Inflammatory macrophage treated with lipopolysaccharide for 1 hour (primary cell): ENCODE measurements at places on chromosomes 6 and 20.

GRCh38 chr6:22017766-22018165, 279.1 kb downstream of the PRL start:
- no peak for DNase-seq

GRCh38 chr6:126698732-126699240, 358.9 kb downstream of the CENPW start:
- no peak for DNase-seq

- DNase-seq, result no peak
Observed at GRCh38 chr6:42820512-42821340, 38.9 kb downstream of the BICRAL start.

GRCh38 chr20:24782301-24782700, 166.8 kb upstream of the CST7 start:
- DNase-seq, result no peak

GRCh38 chr6:119626884-119627619, 277.5 kb upstream of the MAN1A1 start:
- no peak for DNase-seq

GRCh38 chr6:3560211-3560610, 103.4 kb upstream of the SLC22A23 start:
- DNase-seq, result no peak

DNA sequence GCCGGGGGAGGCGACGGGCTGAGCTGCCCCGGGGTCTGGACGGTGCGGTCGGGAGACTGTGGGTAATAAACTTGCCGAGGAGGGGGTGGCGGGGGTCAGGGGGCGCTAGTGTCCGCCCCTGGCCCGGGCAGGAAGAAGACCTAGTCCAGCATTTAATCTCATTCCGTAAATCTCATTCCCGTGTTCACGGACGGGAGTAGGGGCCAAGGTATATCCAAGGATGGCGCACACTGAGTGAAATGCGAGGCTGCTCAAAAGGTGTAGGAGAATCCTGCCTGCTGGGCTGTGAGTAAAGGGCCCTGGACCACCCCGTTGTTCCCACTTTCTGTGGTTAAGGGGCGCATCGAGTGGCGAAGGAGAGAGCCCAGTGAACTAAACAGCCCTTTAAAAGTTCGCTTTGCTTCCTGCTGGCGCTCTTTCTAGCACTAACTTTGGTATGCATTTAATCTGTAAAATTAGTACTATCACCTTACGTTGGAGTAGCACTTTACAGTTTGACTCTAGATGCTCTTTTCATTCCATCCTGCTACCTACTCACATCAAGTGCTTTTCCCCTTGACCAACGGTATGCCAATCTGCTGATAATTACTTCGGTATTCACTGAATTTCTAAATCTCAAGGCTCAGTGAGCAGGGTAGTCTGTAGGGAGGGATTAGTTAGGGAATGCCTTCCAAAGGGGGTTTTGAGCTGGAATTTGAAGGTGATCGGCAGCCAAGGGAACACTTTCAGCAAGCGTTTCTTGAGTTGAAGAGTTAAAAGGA, 730 bp downstream of the PARD6B start:
- no peak for DNase-seq

DNA sequence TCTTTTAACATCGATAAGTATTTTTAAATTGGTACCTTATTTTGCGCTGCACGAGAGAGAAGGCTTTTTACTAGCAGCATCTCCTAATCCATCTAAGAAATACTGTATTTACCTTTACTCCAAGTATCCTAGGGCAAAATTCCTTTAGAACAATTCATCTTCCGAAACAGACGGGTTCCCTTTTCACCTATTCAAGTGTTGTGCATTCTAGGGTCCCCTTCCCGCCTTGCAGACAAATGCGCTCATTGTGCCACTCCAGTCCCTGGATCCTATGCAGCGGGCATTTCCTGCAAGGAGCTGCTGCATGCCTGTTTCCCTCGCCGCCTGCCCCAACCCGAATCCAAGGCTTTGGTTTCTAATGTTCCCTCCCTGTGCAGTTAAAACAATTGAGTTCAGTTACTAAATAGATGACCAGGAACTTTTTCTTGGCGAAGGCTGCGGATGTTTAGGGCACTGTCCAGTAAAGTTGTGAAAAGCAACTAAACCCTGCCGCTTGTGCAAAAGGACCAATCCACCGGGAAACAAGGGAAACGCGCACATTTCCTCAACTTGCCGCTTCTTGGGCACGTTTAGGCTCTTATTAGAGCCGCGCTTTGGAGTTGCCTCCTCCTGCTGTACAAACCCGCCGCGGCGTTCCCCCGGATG, 556 bp upstream of the SCAF8 start:
- DNase-seq, result no peak

DNA sequence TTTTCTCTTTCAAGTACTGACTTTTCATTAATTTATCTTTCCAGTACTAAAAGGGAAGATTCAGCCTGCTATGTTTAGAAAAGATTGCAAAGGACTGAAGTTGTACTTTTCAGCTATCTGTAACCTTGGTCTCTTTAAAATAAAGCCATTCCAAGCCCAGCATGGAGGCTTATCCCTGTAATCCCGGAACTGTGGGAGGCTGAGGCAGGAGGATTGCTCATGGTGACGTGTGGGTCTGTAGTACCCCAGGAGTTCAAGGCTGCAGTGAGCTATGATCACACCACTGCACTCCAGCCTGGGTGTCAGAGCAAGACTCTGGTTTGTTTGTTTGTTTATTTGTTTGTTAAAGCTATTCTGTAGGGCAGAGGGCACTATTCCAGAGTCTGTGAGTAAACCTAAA, 50.6 kb upstream of the TMEM170B start:
- no peak for DNase-seq

- no peak for DNase-seq
Observed at GRCh38 chr20:35235881-35236280, 9.4 kb downstream of the MMP24 start.

DNA sequence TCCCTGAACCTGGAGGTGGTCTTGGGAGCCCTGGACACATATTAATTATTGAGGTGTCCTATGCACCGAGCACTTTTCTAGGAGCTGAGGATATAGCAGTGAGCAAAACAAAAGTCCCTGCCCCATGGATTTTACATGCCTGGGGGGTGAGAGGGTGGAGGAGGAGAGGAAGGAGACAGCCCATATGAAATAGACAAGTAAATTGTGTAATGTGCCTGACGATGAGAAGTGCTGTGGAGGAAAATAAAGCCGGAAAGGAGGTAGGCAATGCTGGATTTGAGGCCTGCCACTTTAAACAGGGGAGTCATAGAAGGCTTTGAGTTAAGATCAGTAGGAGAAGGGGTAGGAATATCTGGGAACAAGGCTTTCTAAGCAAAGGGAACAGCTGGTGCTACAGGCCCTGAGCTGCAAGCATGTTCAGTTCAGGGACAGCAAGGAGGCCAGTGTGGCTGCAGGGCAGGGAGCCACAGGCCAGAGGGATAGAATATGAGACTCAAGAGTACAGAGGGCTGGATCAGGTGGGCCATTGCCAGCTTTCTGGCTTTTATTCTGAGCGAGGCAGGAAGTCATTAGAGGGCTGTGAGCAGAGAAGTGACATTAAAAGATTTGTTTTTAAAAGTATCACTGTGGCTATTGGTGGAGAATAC, 19.1 kb upstream of the MYLIP start:
- no peak for DNase-seq

DNA sequence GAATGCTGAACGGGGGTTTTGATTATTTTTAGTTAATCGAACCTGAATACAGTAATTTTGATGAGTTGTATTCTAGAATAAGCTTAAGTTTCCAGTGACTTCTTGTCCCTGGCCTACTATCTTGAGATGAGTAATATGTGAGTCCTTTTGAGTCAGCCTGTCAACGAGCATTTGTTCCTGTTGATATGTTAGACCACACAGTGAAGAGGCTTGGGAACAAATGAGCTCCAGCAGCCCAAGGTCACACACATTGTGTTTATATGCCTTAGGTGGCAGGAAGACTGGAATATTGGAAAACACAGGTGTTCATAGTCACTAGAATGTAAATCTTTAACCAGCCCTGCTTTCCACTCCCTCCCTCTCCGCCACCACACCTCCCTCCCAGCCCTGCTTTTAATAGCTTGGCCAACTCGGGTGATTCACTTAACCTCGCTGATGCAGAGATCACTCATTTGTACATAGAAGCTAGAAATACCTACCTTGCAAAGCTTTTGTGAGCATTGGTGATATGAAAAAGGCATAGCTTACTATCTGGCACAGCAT, 9.1 kb downstream of the SMPDL3A start:
- no peak for DNase-seq

GRCh38 chr6:165663736-165664558, 906 bp upstream of the PDE10A start:
- DNase-seq, result no peak

- peak; percentile 27 for DNase-seq
Observed at GRCh38 chr20:44728801-44729443, 13.8 kb downstream of the CCN5 start.

DNA sequence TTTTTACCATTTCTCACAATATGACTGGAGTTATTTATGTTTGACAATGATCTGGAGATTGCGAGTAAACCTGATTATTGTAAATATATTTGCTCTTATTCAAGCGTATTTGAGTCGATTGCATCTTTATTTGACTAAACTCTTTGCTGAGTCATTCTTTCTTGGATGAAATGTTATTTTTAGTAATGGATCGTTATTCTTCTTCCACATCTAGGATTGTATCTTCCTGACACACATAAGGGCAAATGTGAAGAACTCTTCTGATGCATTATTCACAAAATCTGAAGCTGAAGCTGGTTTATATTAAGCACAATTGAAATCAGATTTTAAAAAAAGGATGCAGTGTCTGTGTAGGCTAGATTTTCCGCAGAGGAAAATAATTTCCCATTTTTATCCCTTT, 68.2 kb downstream of the SEL1L2 start:
- no peak for DNase-seq

GRCh38 chr6:39224011-39224410, 5.3 kb downstream of the KCNK5 start:
- DNase-seq, result no peak

DNA sequence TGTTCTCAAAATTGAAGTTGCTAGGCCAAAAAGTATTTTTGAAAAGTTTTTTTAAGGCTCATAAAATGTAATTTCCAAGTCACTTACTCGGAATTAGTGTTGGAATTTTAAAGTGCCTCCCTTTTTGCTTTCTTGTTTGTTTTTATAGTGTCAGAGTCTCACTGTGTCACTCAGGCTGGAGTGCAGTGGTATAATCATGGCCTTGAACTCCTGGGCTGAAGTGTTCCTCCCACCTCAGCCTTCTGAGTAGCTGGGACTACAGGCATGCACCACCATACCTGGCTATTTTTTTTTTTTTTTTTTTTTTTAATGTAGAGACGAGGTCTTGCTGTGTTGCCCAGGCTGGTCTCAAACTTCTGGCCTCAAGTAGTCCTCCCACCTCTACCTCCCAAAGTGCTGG, 40.0 kb upstream of the GNRH2 start:
- no peak for DNase-seq

DNA sequence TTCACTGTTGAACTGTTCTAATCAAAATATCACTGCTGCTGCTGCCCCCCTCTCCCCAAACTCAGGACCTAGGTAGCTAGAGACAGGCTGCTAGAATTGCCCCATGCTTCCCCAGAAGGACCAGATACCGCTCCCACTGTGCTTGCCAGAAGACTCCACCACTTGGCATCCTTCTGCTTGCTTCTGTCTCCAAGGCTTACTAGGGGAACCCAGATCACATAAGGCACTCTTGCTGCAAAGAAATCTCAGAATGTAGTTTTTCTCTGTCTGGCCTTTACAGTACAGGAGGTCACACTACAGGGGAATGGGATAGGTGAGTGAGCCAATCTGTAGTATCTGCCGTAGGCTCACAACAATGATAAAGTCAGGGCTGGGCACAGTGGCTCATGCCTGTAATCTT, 21.5 kb upstream of the SLC9A8 start:
- no peak for DNase-seq

DNA sequence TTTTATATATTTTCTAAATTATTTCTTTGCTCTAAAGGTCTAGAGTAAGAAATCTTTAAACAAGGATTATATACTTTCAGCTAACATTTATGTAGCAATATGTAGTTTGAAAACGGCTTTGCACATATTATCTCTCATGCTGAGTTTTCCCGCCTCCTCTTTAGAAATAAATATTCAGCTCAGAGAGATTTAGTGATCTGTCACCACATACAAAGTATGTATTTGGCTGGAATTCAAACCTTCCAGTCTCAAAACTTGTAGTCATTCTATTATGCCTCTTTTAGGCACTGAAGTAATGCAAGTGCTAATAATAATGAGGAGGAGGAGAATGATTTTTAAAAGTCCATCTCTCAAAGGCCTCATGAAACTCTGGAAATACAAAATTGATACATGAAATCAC, 525.0 kb downstream of the GRIK2 start:
- no peak for DNase-seq

- no peak for DNase-seq
Observed at GRCh38 chr6:163199371-163199770, 215.1 kb upstream of the QKI start.

DNA sequence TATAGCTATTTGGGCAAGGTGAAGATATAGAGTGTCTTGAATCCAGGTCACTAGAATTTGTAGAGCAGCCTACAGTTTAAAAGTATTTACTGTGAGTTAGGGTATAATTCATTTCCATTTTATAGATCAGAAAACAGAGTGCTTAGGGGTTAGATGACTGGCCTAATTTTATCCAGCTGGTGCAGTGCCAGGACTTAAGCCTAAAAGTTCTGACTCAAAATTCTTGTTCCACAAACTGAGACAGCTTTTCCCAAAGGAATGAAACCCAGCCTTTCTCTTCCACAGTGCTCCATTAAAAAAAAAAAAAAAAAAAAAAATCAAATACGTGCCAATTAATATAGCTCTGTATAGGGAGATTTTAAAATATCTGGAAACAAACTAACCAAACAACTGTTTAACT, 441.0 kb upstream of the MARCKS start:
- no peak for DNase-seq

DNA sequence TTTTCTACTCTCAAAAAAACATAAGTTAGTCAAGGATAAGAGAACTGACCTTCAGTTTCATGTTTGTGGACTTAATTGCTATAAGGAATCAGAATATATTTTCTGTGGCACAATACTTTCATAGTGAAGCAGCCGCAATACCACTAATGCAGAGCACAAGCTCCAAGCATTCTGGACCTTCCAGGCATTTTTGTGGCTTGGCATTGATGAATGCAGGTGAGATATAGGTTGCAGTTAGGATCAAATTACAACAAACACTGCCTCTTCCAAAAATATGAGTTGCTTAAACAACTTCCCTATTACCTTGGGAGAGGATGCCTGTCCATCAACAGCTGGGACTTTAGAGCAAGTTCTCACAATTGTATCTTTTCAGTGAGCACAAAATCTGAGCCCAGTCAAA, 162.8 kb upstream of the RSPO3 start:
- DNase-seq, result no peak

DNA sequence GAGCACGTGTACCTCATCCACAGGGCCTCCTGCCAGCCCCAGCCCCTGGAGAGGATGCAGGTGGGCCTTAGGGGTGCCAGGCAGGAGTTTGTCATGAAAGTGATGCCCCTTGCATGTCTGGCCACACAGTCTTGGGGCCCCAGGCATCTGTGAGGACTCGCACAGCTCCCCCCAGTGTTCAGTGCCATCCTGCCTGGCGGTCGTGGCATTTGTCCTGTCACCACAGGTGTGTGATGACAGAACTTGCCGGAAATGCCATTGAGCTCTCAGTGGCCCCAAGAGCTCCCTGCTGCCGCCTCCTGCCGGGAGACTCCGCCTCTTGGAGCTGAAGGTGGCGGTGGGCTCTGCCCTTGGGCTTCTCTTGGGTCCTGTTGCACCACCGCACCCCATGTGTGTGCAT, 30.6 kb upstream of the ADRM1 start:
- no peak for DNase-seq

- no peak for DNase-seq
Observed at GRCh38 chr20:6783752-6784151, 16.3 kb downstream of the BMP2 start.
